ENCODE measurements at places on chromosomes 2 and 18. TPM values are rescaled to one million over a fixed set of nuclear protein-coding genes. Genes with fewer than 3 reads are reported as not detected.

DNA sequence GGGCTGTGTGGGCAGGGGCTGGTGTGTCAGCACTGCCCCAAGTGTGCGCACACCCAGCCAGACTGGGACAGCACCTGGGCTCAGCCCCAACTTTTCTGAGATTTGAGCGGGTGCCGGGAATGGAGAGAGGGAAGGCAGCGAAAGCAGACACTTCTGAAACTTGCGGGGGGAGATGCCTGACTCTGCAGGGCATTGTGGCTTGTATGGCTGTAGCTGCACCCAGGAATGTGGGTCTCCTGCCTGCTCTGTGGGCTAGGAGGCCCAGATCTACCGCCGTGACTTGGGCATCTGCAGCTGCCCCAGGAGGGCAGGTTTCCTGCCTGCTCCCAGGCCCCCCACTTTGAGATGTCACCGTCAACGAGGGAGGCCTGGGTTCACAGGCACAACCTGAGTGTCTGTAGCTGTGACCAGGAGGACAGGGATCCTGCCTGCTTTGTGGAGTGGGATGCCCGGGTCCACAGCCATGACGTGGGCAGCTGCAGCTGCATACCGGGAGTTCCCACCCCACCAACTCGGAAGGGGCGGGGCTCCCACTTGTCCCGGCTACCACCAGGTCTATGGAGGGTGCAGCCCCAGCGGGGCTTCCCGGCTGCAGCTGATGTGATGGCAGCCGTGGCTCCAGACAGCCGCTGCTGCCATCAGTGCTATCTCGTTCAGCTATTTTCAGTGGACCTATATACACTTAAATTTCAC, 95.3 kb downstream of the DOK6 start:
- no peak overlapping the region for H3K27ac ChIP-seq

DNA sequence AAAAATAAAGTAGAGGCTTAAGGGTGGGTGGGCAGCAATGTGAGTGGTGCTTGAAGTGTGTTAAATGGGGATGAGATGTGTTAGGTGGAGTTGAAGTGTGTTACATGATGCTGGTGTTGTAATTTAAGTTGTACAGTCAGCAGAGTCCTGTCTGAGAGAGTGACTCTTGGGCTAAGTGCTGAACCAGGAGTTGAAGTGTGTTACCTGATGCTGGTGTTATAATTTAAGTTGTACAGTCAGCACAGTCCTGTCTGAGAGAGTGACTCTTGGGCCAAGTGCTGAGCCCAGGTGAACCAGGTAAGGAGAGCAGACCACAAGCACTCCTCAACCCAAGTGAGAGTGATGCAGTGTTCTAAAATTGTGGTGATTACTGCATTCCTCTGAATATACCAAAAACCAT, 40.6 kb downstream of the LCLAT1 start:
- H3K27ac ChIP-seq = no peak overlapping the region
- no peaks in the 10 kb centered on the region for H3K36me3 ChIP-seq
- no peak overlapping the region for H3K4me3 ChIP-seq
- no peaks in the 10 kb centered on the region for H3K27me3 ChIP-seq

- no peak for DNase-seq
- no peaks in the 10 kb centered on the region for H3K36me3 ChIP-seq
- H3K27ac ChIP-seq = no peak overlapping the region
- H3K4me3 ChIP-seq = no peak overlapping the region
- H3K27me3 ChIP-seq = no peaks in the 10 kb centered on the region
These were observed 210.3 kb downstream of the GLI2 start for GRCh38 chr2:120945832-120946499.

- H3K27me3 ChIP-seq = no peaks in the 10 kb centered on the region
- DNase-seq = no peak
- H3K4me1 ChIP-seq = no peaks in the 10 kb centered on the region
- H3K27ac ChIP-seq = no peak overlapping the region
These were observed 18.8 kb upstream of the MREG start for GRCh38 chr2:216031960-216032689.

RAB10 gene
- 123 TPM for total RNA-seq

- peaks cover 5% of the 10 kb centered on the region for H3K4me1 ChIP-seq
- H3K27ac ChIP-seq = no peak overlapping the region
- no peak overlapping the region for H3K4me3 ChIP-seq
- peak; percentile 81 for DNase-seq
These were observed 201.8 kb downstream of the ZFP36L2 start for GRCh38 chr2:43024515-43025011.

Measured in neural progenitor cell (in vitro differentiated cells).